ENCODE measurements at places on chromosomes 6 and 20. TPM values are rescaled to one million over a fixed set of nuclear protein-coding genes. Genes with fewer than 3 reads are reported as not detected.

DNA sequence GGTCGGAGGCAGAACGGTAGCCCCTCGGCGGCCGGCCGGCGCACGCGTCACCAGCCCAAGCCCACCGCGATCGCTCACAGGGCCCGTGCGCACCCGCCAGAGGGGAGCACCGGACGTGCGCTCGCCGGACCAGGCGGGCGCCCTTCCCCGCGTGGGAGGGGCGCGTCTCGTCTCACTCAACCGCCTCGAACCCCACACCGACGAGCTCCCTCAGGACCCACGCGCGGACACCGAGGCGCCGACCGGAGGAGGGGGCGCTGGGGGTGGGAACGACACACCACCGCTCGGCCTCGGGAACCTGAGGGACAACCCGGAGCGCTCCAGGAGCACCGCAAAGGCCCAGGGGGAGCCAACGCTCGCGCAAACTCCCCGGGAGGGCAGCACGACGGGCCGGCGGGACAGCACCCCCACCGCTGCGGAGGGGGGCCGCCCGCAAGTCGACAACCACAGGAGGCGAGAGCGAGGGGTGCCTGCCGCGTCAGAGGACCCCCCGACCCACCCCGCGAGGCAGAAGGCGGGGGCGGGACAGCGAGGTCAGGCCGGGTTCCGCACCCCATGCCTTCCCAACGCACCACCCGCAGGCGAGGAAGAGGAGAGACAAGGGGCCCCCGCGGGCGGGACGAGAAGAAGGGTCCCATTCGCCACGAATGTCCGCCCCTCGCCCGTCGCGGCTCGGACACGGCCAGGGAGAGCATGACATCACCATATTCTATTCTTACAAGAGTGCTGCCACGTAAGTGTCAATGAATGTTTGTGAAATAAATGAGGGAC lies 512.7 kb upstream of the ZNF337 start:
- no peaks in the 10 kb centered on the region for H3K36me3 ChIP-seq
- peaks cover 11% of the 10 kb centered on the region for H3K27me3 ChIP-seq
- H3K4me1 ChIP-seq = no peaks in the 10 kb centered on the region
- H3K4me3 ChIP-seq = peak overlapping the region; percentile 60
- H3K27ac ChIP-seq = peak overlapping the region; percentile 74
- DNase-seq = peak; percentile 3

GRCh38 chr6:165206798-165207197 lies 102.6 kb downstream of the C6orf118 start:
- H3K36me3 ChIP-seq = no peaks in the 10 kb centered on the region
- H3K4me3 ChIP-seq = no peak overlapping the region
- H3K4me1 ChIP-seq = no peaks in the 10 kb centered on the region
- no peaks in the 10 kb centered on the region for H3K27me3 ChIP-seq

DNA sequence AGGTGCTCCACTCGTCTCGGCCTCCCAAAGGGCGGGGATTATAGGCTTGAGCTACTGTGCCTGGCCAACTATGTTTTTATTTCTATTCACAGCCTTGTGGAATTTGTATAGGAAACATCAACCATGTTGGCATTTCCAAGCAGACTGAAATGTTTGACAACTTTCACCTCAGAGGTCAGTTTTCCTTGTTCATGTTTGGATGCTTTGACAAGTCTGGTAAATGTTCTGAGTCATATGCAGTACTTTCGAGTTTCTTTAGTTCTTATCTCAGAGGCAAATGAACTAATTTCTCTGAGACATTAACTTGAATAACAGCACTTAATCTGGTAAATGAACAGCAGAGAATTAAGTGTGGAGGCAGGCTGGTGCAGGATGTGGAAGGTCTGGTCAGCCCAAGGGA lies 373.4 kb upstream of the SYNCRIP start:
- no peaks in the 10 kb centered on the region for H3K36me3 ChIP-seq
- H3K4me3 ChIP-seq = no peak overlapping the region
- H3K27ac ChIP-seq = no peak overlapping the region
- H3K4me1 ChIP-seq = no peaks in the 10 kb centered on the region

DNA sequence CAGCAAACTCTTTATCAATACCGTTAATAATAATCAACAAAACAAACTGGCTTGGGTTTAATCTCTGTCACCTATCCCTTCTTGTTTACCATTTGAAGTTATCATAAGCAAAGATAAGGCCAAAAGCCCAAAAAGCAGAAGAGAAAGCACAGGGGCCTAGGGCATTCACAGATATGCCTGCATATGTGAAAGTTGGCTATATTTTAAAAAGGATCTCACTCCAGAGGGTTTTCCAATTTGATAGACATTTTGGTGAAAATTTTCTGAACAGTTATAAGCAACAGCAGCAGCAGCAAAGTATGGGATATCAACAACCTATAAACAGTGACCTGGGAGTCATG lies 101.1 kb downstream of the ATXN1 start:
- DNase-seq = no peak
- H3K4me3 ChIP-seq = no peak overlapping the region
- no peak overlapping the region for H3K27ac ChIP-seq

DNA sequence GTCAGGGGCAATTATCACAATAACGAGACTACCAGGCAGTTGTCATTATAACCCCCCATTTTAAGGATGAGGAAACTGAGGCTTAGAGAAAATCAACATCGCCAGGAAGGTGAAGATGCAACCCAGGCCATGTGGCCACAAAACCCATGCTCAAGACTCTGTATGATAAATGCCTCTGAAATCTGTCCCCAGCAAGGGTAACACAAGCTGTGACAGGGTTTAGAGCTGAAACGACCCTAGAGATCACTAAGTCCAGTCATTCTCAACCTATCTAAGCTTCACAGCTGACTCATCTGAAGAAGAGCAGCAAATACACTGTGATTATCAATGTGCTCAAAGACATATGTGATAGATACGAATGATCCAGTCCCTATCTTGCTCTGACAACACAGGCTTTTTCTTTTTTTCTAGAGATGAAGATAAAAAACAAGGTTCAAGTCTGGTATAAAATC lies 47.0 kb downstream of the ARHGAP18 start:
- no peak overlapping the region for H3K4me3 ChIP-seq
- no peak for DNase-seq
- H3K4me1 ChIP-seq = peaks cover 8% of the 10 kb centered on the region

- H3K4me3 ChIP-seq = no peak overlapping the region
- DNase-seq = no peak
- H3K27ac ChIP-seq = no peak overlapping the region
Measured at GRCh38 chr6:70180901-70181599, 121.8 kb downstream of the COL9A1 start.

GRCh38 chr6:56864171-56864616 lies 90.7 kb upstream of the BEND6 start:
- no peak for DNase-seq
- H3K36me3 ChIP-seq = no peaks in the 10 kb centered on the region
- H3K4me3 ChIP-seq = no peak overlapping the region
- no peaks in the 10 kb centered on the region for H3K4me1 ChIP-seq

GRCh38 chr6:45591306-45591705 lies 213.6 kb upstream of the SUPT3H start:
- DNase-seq = no peak
- H3K4me1 ChIP-seq = peaks cover 31% of the 10 kb centered on the region
- no peak overlapping the region for H3K4me3 ChIP-seq
- H3K27me3 ChIP-seq = peaks cover 5% of the 10 kb centered on the region

- no peak overlapping the region for H3K4me3 ChIP-seq
- DNase-seq = peak; percentile 46
- H3K36me3 ChIP-seq = no peaks in the 10 kb centered on the region
- no peaks in the 10 kb centered on the region for H3K27me3 ChIP-seq
- peaks cover 2% of the 10 kb centered on the region for H3K4me1 ChIP-seq
Measured at GRCh38 chr6:148293181-148293995, 49.2 kb upstream of the SASH1 start.

- H3K4me3 ChIP-seq = no peak overlapping the region
- H3K27me3 ChIP-seq = no peaks in the 10 kb centered on the region
- no peak overlapping the region for H3K27ac ChIP-seq
Measured at GRCh38 chr6:135906542-135906941, 55.0 kb downstream of the PDE7B start.

GRCh38 chr6:144123421-144123820 lies 26.9 kb upstream of the STX11 start:
- no peaks in the 10 kb centered on the region for H3K4me1 ChIP-seq
- no peaks in the 10 kb centered on the region for H3K36me3 ChIP-seq
- H3K27me3 ChIP-seq = no peaks in the 10 kb centered on the region
- H3K4me3 ChIP-seq = no peak overlapping the region
- no peak overlapping the region for H3K27ac ChIP-seq

DNA sequence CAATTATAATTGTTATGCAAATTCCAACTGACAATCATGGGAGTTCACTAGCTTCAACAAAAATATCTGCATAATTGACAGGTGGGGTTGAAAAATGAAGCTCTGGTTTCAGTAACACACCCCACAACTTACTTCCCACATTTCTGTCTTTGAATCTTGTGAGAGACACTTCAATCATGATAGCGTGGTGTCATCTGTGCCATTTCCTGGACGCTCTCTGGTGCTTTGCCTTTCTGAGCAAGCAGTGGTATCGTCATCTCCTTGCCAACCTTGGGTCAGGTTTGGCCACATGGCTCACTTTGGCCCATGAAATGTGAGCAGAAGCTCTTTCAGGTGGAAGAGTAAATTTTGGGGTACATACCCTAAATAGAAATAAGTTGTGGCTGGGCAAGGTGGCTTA lies 10.2 kb downstream of the BMP7 start:
- no peaks in the 10 kb centered on the region for H3K36me3 ChIP-seq
- peaks cover 19% of the 10 kb centered on the region for H3K4me1 ChIP-seq
- no peaks in the 10 kb centered on the region for H3K27me3 ChIP-seq
- H3K4me3 ChIP-seq = no peak overlapping the region
- DNase-seq = no peak
- no peak overlapping the region for H3K27ac ChIP-seq

DNA sequence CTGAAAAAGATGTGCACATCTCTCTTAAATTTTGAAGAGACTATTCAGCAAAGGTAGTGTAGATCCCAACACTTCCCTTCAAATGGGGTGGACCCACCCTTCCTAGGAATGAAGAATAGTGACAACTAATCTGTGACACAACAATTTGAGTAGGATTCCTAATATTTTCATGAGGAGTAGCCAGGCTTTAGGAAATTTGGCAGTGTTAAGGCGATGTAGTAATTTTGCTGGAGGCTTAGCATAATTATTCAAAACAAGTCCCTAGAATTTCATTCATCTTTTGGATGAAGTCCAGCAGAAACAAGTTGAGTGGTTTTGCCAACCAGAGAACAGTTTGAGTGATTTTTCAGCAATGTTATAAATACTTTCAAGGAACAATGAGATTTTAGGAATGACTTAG lies 52.4 kb downstream of the ELOVL4 start:
- no peak overlapping the region for H3K27ac ChIP-seq
- H3K4me3 ChIP-seq = no peak overlapping the region
- no peaks in the 10 kb centered on the region for H3K4me1 ChIP-seq
- H3K36me3 ChIP-seq = no peaks in the 10 kb centered on the region
- peak; percentile 26 for DNase-seq

- no peaks in the 10 kb centered on the region for H3K4me1 ChIP-seq
- no peaks in the 10 kb centered on the region for H3K27me3 ChIP-seq
- no peak for DNase-seq
- H3K36me3 ChIP-seq = no peaks in the 10 kb centered on the region
- no peak overlapping the region for H3K4me3 ChIP-seq
Measured at GRCh38 chr20:48898210-48898609, 23.3 kb upstream of the ARFGEF2 start.

Gene TTLL9
- 8.9 TPM for total RNA-seq

Gene RFX6
- not detected for total RNA-seq

Gene TNNC2
- not detected for total RNA-seq

Gene ENTPD6
- total RNA-seq = 78.8 TPM

Gene HMGCLL1
- 14.8 TPM for total RNA-seq

Gene EYS
- 0.34 TPM for total RNA-seq

Gene LAMA4
- 261 TPM for total RNA-seq

Measured in lung (tissue), 17 donors.